Amniotic stem cell (primary cell): ENCODE measurements at places on chromosomes 3 and 15.

GRCh38 chr3:99872923-99873254 is 55.2 kb downstream of the CMSS1 start:
- no peak for DNase-seq

DNA sequence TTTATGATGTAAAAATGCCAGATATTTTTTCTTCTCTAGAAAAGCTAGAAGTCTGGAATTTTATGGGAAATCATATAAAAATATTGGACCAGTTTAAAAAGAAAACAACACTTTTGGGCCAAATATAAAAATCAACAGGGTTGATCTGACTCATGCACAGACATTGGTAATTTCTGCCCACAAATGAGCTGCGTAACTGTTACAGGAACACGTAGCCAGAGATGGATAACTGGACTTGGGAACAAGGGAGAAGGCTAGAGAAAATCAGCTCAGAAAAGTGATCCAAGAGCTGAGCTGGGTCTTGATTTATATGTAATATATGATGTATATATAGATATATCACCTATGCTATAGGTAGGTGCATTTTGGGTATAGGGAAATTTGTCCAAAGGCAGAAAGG is 36.8 kb upstream of the NAALADL2 start:
- no peak for DNase-seq

GRCh38 chr3:4517093-4517492 is 23.9 kb downstream of the ITPR1 start:
- no peak for DNase-seq

DNA sequence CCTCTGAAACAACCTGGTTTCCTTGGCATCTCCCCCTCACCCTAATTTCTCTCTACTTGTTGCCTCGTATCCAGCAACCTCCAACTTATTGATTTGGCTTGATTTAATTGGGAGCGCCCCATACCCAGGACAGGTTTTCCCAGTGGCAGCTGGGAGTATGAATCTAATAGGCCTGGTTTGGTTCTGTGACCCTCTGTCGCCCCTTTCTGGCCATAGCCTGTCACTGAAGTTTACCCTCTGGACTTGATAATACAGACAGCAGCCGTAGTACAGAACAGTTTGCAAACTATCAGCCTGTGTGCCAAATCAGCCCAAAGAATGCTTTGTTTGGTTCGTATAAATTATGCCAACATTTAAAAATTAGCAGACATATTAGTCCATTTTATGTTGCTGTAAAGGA is 525.1 kb upstream of the GOLIM4 start:
- no peak for DNase-seq

- DNase-seq, result no peak
These were observed 24.3 kb upstream of the TATDN2 start for GRCh38 chr3:10223676-10224639.

DNA sequence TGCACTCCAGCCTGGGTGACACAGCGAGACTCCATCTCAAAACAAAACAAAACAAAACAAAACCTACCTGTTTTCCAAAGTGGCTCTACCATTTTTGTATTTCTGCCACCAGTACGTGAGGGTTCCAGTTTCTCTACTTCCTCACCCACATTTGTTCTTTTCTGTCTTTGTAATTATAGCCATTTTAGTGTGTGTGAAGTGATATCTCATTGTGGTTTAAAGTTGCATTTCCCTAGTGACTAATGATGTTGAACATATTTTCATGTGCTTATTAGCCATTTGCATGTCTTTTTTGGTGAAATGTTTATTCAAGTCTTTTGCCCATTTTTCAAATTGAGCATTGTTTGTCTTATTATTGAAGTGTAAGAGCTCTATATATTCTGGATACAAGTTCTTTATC is 50.7 kb downstream of the TRA2B start:
- no peak for DNase-seq

DNA sequence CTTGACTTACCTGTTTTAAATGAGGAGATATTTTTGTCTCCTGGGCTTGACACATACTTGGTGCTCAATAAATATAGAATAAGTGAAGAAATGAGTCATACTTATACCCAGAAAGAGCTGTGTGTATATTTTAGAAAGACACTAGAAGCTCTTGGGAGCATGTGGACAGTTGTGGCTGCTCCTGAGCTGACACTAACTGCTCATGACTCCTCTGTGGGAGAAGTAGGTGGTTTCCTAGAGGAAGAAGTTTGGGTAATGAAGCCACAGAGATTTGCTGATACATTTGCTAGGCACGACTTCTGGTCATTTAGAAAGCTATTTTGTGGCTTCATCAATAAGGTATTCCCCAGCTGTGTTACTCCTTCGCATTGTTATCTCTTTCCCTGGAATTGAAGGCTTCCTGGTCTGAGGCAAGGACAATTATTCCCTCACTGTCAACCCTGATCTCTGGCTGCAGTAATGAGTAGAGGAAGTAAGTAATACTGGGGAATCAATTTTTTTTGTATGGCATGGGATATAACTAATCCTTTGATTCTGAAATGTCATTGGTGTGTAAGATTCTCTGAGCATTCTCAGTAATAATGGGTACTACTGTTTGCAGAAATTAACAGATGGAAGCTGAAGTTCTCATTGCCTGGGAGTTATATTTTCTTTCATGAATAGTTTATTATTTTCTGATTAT is 79.6 kb upstream of the DCBLD2 start:
- DNase-seq, result no peak

- DNase-seq, result no peak
These were observed 195.2 kb downstream of the ALCAM start for GRCh38 chr3:105561876-105562275.

- DNase-seq, result no peak
These were observed 27.0 kb downstream of the VIPR1 start for GRCh38 chr3:42529468-42529867.

- no peak for DNase-seq
These were observed 22.1 kb downstream of the RAB8B start for GRCh38 chr15:63211549-63211948.

GRCh38 chr3:112814266-112814665 is 32.4 kb downstream of the CD200R1L start:
- DNase-seq, result peak; percentile 14

- peak; percentile 31 for DNase-seq
These were observed 19.6 kb downstream of the TIMP4 start for GRCh38 chr3:12139111-12139511.

DNA sequence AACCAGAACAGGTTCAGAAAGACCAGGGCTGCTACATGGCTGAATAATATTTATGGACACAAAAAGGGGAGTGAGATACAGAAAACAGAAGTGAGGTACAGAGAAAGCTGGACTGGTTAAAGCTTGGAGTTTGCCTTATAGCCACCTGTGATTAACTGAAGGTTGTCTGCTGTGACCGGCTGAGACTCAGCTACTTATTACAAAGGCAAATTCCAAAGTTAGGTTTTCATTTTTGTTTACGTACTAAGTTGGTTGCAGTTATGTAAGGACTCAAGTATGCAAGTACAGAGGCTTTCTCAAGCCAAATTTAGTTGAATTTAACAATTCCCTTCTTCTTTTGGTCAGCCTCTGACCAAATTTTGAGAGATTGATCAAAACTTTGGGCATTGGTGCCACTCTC is 264.6 kb downstream of the THSD4 start:
- DNase-seq, result no peak

- no peak for DNase-seq
These were observed 332.2 kb downstream of the LPP start for GRCh38 chr3:188486126-188486525.

GRCh38 chr3:43872301-43872700 is 181.6 kb downstream of the ABHD5 start:
- DNase-seq, result peak; percentile 72

DNA sequence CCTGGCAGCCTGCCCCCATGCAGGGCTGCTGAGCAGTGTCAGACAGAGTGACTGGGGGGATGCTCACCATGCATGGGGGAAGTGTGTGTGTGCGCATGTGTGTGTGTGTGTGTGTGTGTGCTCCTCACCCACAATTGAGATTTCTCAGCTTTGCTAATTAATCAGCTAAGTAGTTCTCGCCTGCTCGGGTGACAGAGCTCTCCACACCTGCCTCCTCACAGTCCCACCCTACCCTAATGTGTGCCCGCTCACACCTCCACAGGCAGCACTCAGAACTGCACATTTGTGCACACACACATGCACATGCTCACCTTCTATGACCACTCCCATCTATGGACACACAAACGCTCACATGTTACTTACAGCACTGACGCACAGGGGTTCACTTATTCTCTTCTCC is 37.3 kb downstream of the CACNA2D2 start:
- DNase-seq, result no peak

GRCh38 chr3:112411425-112411824 is 78.5 kb downstream of the CD200 start:
- no peak for DNase-seq

GRCh38 chr15:71679793-71680353 is 130.5 kb upstream of the NR2E3 start:
- DNase-seq, result no peak

DNA sequence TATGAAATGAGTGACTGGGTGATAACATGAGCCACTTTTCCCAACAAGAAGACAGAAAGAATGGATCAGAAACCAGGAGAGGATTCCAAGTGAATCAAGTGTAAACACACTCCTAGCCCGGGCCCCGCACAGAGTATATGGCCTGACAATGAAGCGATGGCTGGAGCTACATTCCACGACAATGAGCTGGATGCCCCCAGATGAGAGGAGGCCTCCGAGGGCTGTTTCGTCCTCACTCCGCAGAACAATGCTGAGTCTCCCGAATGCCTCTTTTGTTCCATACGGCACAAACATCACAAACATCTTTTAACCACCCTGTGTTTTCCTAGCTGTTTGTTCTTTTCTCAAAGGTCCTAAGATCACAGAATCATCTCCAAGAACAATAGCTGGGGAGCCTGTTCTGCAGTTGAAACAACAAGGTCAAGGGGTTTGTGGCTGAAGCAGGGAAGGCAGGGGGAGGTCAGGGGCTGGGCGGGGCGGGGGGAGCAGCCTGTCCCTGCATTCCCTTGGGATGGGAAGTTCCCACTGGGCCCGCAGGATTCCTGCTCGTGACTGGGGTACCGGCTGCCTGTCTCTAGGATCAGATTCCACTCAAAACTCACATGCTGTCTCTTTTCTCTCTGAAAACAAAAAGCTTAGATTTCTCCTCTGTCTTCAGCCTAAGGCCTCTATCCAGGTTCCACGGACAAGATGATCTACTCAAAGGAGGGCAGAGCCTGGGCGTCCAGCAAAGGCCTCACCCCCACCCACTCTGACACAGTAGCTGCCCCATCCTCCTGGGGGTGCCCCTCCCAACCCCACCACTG is 151.3 kb downstream of the XXYLT1 start:
- peak; percentile 30 for DNase-seq

DNA sequence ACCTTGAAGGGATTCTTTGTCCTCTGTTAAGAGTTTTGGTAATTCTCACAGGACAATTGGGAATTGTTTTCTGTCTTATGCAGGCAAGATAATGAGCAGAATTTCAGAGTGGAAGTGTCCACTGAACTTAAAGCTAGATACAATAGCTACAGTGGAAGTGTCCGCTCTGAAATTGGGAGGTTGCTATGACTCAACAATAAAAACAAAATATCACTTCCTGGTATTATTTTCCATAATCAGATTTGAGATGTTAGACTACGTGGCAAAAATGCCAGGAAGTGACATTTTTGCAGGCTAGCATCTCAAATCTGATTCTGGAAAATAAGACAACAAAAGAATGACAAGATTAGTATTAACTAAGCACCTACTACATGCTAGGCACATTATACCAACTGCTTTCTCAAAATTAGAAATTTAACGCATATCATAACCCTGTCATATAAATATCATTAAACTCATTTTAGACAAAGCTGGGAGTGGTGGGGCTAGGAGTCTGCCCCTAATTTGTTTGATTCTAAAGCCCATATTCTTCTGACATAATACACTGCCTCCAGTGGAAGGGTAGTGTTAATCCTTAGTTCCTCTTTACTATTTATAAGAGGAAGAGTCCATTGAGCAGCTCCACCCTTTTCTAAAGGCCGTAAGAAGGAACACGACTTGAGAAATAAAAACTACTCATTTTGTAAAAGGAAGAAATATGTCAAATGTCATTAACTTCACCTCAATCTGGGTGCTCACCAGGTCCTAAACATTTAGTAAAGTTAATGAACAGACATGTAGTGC is 266.9 kb upstream of the STT3B start:
- no peak for DNase-seq

DNA sequence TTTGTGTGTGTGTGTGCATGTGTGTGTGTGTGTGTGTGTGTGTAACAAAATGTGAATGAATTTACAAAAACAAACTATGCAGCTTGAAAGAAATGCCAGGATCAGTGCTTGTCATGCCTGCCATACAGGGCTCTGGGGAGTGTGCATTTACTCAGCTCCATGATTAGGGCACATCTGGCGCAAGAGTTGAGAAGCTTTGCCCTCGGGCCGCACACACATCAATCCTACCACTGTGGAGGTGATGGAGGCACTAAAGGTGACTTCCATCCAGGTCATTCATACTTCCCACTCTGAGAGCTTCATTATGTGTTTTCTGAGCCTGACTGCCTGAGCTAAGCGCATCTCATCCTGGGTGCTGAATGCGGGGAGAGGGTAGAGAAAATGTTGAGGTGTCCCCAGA is 72.0 kb upstream of the ZBED2 start:
- DNase-seq, result no peak

GRCh38 chr15:98860281-98861041 is 147.1 kb downstream of the PGPEP1L start:
- DNase-seq, result no peak

GRCh38 chr3:139639662-139640061 is 38.1 kb downstream of the NMNAT3 start:
- DNase-seq, result no peak

DNA sequence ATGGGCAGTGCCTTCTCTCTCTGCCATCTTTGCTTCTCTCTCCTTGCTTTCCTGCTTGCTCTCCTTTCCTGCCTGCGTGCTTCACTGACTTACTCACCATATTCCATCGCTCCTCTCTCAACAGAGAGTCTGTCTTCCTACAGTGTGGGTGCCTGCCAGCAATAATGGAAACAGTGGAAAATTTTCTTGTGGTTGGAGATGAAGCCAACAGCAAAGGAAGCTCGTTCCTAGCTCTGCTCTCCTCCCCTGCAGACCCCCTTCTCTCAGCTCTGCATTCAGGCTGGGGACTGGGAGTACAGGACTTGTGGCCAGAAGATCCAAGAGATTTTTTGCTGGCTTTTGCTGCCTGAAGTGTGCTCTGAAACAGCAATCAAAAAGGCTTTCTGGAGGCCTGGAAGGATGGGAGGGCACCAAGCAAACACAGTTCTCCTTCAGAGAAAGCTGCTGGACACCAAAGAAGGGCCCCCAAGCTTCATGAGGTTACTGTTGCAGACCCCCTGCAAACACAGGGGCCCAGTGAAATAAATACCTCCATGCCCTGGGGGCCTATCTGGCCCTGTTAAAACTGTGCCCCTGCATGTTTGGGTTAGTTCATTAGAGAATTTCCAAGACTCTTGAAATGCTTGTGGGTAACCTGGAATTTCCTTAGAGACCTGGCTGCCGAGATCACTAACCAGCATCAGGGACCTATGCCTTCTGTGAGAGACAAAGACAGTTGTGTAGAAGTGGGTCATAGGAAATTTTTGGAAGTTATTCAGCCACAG is 149.9 kb upstream of the RASGRP1 start:
- DNase-seq, result peak; percentile 72

- DNase-seq, result no peak
These were observed 13.1 kb downstream of the ARIH1 start for GRCh38 chr15:72487070-72487797.

GRCh38 chr3:135964160-135964955 is 1.2 kb upstream of the PPP2R3A start:
- DNase-seq, result no peak

- no peak for DNase-seq
These were observed 3.6 kb upstream of the SOX14 start for GRCh38 chr3:137760341-137761098.

- no peak for DNase-seq
These were observed 48.2 kb upstream of the TM4SF4 start for GRCh38 chr3:149426325-149426724.

- peak; percentile 12 for DNase-seq
These were observed 77.4 kb downstream of the PTPRG start for GRCh38 chr3:61638741-61639140.

GRCh38 chr3:32495085-32495484 is 7.6 kb downstream of the CMTM6 start:
- no peak for DNase-seq
